ENCODE measurements at places on chromosomes 2 and 18.

- no peak for DNase-seq
Measured at GRCh38 chr18:76889091-76889699, 66.8 kb downstream of the ZNF236 start.

- no peak for DNase-seq
Measured at GRCh38 chr2:190744041-190744440, 95.2 kb downstream of the NAB1 start.

GRCh38 chr18:22109535-22109934 is 59.9 kb upstream of the GATA6 start:
- no peak for DNase-seq

- DNase-seq = no peak
Measured at GRCh38 chr2:42724886-42725285, 39.0 kb downstream of the OXER1 start.

DNA sequence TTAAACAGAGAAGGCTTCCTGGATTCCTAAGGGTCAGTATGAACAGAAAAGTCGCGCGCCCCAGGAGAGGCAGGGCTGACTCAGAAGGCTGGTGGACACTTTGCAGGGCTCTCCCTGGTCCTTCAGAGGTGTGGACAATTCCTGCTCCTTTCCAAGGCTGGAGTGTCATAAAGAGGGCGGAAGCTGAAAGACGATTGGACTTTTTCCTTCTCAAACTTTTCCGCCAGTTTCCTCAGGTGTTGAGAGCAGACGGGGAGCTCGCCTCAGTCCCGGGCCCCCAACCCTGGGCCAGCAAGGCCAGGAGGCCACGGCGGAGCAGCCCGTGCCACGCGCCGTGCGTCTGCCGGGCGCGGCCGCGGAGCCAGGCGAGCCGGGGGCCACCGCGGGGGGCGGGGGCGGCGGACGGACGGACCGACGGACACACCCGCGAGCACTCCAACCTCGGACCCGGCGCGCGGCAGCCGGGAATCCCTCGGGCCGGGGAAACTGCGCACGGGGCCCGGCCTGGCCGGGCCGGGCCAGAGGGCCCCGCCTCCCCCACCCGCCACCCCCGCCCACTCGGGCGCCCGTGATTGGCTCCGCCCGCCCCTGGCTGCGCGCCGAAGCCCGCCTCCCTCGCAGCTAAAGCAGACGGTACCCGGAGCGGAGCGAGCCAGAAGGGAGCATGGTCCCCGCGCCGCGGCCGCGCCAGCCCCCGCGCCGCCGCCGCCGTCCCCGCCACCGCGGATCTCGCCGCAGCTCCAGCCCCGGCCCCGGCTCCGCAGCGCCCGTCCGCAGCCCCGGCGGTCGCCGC is at the start of gene KLHL29:
Gene KLHL29, plus strand, starts transcription at position 629 of the 793 bp plus-strand sequence. CDS start 177,018 bp downstream, outside the sequence.
- peak; percentile 44 for DNase-seq

DNA sequence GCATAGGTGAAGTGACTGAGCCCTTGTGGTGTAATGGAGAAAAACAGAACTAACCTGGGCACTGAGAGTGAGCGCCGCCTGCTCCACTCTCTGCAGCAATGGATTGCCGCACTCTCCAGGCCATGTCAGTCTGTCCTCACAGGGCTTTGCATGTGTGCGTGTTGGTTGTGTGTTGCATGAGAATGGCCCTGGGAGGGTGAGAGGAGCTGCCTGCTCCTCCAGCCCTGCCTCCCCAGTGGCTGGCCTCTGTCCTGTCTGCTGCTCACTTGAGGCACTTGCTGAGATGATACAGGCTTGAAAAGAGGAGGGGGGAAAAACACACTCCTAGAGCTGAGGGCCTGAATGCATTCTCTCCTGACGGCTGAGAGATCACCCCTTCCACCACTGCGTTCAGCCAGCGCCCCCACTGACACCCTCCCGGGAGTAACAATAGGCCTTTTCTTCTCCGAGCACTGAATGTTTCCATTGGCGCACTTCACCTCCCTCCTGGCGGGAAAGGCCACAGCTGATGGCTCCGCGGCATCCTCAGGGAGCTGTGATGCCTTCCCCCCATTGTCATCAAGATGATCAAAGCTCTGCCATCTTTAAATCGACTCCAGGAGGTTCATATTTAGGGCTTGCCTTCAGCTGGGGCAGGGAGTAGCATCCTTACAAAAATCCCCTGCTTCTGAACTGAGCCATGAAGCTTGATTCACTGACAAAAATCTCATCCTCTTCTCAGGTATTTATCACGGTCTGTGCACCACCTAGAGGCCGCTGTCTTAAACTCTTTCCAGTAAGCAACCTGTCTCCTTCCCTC is 49.9 kb upstream of the DAPL1 start:
- DNase-seq = no peak

Data from activated T-helper 1 cell treated with anti-CD3 and anti-CD28 coated beads, Interleukin-2, amount 50 U/mL, for 16 hours (primary cell).